ENCODE measurements at places on chromosomes 3 and 15.

- no peak for DNase-seq
Observed at GRCh38 chr3:117255736-117256135, 546.2 kb downstream of the TUSC7 start.

GRCh38 chr3:25430287-25430934, 2.3 kb downstream of the RARB start:
- no peak for DNase-seq

DNA sequence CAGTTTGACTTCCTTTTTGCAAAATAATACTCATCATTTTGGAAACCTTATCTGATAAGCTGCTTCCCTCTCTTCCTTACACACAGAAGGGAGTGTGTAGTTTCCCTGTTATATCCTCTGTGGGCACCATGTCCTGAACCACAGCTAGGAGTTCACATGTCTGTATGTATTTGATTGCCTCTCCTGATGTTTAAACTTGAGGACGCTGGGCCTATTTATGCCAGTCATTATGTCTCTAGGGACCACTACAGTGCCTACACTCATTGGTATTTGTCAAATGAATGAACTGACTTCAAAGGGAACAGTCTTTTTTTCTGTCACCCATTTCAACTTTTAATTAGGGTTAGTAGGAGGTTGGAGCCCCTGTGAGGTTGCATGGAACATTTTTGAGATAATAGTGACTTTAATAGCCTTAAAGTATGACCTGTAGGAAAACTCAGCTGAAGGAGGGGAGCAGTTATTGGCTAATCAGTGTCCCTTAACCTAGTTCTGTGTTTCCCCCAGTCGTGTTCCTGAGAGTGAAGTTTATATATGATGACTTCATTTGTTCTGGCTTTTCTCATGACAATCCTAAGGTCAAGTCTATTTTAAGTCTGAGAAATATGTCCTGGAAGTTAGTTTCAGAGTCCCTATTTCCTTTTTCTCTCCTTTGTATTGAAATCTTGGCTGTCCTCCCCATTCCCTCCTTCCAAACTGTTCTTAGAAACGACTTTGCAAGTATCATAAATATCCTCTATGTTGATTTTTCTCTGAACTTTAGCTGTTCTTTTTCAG, 28.9 kb downstream of the PDE8A start:
- no peak for DNase-seq

DNA sequence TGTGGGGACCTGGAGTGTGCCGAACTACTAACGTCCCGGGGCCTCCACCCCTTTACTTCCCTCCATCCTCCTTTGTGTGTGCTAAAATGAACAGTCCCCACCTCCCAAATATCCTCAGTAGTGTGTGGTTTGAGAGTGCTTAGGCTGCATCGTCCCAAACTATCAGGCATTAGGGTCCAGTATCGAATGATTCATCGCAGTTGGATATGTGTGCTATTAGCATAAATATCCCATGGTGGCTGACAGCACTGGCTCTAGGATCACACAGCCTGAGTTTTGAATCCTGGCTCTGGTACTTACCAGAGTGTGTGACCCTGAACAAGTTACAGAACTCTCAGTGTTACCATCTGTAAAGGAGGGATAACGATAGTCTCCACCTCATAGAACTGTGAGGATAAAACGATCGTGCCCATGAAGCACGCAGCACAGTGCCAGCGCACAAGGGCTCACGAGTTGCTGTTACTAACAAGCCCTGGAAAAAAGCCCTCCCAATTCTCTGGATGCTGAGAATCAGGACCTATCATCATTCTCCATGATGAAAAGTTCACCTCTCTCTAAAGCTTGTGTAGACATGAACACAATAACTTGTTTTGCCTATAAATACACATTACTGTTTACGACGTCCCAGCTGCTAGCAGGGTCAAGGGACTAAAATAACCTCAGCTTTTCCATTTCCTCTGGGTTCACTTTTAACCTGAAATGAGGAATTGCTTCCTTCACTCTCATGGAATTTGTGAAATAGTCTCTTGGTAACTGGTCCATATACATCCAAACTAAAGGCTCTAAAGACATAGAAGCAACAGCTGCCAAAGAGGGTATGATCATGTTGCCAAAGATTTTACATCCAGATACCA, 51.0 kb downstream of the VGLL4 start:
- no peak for DNase-seq

DNA sequence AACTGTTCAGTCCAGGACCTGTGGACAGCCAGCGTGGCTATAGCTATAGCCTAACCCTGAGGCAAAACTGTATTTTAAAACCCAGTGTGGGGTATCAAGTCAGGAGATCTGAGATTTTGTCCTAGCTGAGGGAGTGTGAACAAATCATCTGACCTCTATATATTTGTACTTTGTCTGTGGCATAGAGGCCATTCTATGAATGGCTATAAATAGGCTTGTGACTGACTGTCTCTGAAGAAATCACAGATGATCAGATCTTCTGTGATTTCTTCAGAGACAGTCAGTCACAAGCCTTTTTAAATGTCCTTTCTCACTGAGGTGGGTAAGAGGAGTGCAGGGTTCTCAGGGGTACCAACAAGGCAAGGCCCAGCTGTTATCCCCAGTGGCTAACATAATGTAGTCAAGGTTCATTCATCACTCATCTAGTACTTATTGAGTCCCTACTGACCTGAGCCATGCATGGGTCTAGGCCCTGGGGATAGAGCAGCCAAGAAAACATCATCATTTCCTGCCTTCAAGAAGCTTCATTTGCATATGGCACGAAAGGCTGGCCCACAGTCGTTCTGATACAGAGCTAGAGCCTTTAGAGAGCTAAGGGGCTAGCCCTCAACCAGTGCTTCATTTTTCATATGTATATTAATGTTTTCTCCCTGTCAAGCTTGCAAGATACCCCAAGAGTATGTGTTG, 53.3 kb downstream of the TIPARP start:
- no peak for DNase-seq

- DNase-seq = no peak
Observed at GRCh38 chr3:100149130-100149529, 34.8 kb upstream of the FILIP1L start.

DNA sequence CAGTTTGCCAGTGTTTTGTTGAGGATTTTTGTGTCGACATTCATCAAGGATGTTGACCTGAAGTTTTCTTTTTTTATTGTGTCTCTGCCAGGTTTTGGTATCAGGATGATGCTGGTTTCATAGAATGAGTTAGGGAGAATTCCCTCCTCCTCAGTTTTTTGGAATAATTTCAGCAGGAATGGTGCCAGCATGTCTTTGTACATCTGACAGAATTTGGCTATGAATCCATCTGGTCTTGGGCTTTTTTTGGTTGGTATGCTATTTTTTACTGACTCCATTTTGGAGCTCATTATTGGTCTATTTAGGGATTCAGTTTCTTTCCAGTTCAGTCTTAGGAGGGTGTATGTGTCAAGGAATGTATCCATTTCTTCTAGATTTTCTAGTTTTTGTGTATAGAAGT, 320.0 kb upstream of the PPP2R3A start:
- no peak for DNase-seq

GRCh38 chr3:113437411-113437810, 3.9 kb downstream of the CFAP44 start:
- no peak for DNase-seq

DNA sequence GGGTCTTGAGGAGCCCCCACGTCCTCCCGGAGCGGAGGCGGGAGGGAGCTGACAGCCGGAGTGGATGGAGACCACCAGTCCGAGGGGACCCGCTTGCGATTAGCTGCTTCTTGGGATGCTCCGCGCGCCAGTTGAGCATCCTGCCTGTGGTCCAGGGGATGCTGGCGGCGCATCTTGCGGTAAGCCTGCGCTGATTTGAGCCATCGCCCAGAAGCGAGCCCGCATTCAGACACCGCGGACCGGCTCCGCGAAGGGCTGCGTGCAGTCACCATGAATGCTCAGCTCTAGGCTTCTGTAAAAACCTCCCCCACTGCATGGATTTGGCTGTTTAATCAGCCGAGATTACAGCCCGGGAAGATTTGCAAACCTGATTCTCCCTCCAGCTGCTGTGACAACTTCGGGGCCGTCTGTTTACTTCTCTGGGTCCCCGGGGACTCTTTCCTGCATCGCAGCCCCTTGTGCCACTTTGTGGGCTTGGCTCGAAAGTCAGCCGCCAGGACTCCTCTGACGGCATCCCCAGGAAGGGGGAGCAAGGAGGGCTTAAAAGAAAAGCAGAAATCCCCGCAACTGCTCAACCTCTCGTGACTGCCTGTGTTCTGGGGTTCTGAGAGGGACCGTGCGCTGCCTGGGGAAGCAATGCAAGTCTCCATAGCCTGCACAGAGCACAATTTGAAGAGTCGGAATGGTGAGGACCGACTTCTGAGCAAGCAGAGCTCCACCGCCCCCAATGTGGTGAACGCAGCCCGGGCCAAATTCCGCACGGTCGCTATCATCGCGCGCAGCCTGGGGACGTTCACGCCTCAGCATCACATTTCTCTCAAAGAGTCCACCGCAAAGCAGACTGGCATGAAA, 171.1 kb downstream of the KCNAB1 start:
- no peak for DNase-seq

DNA sequence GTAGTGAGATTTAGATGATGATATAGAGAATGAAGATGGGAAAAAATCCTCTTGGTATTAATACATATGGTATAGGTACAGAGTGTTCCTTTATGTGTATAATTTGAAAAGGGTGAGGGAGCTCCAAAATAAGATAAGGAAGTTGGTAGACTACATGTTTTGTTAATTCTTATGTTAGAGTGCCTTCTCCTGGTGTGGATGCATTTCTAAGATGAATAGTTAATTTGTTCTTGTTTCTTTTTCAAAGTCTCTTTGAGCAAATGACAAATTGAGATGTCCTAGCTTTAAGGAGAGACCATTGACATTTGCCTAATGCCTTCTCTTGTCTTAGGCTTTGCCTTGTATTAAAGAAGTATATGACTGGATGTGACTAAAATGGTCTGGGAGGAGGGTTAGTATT, 34.1 kb downstream of the AKAP13 start:
- no peak for DNase-seq

DNA sequence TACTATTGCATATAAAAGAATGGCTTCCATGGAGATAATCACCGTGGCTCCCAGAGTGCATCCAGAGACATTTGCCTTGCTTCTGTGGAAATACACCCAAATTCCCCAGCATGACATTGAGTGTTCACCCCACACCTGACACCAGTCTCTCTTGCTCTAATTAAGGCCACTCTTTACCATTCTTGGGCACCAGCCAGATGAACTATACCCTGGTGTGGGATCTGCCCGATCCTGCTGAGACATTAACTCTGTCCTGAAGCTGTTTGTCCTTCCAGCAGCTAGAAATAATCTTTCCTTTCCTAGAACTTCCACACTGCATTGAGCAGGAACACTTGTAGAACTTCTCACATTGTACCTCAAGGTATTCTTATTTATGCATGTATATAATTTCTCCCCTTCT, 105.2 kb downstream of the LPP start:
- DNase-seq = no peak

DNA sequence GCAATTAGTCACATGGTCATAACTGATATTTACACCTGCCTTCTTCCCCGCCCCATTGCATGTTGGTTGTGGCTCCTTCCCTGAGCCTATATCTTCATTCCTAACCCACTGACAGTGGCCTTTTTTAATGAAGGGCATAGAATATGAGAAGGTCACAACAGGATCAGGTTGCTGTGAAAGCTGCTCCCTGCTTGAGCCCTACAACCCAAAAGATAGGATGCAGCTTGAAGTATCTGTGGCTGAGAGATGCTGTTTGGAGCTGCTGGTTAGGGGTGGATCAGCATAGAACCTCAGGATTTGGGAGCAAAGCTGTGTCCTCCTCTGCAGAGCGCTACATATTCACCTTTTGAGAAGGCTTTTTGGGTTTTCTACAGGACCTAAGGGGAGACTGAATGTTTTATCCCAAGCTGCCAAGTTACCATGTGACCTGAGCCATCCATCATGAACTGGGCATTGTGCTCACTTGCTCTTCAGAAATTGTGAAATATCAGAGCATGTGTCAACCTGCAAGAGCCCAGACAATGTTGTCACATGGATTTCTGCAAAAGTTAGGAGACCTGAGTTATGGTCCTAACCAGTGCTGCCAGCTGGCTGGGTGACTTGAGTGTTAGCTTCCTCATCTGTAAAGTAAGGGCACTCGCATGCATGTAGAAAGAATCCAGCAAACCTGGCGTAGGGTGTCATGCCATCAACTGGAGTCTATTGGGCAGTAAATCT, 49.8 kb upstream of the ARL8B start:
- no peak for DNase-seq

DNA sequence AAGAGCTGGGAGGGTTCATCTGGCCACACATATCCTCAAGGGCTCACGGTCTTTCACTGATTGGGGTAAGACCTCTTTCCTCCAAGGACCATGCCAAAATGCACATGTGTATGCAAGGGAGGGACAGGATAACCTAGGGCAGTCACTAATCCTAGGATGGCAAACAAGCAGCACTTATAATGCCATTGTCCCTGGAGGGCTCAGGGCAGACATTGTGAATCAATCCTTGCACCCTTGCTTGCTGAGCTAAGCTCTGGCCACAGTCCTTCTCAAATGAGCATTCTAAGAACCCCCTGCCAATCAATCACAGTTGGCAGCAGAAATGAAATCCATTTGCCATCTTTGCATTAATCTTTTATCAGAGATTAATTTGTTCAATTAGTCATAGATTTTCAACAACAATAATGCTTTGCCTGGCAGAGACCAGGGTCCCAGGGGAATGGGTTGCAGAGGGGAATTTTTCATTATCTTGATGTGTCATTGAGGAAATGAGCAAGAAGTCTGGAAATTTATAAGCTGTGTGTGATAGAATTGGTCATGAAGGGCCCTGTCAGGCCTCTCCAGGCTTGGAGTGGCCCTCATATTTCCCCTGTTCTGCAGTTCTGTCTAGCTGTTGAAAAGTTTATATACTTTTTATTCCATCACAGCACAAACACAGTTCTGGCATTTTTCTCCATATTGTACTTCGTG, 57.2 kb upstream of the KY start:
- DNase-seq = no peak

- no peak for DNase-seq
Observed at GRCh38 chr3:39104961-39105686, 2.3 kb downstream of the GORASP1 start.

DNA sequence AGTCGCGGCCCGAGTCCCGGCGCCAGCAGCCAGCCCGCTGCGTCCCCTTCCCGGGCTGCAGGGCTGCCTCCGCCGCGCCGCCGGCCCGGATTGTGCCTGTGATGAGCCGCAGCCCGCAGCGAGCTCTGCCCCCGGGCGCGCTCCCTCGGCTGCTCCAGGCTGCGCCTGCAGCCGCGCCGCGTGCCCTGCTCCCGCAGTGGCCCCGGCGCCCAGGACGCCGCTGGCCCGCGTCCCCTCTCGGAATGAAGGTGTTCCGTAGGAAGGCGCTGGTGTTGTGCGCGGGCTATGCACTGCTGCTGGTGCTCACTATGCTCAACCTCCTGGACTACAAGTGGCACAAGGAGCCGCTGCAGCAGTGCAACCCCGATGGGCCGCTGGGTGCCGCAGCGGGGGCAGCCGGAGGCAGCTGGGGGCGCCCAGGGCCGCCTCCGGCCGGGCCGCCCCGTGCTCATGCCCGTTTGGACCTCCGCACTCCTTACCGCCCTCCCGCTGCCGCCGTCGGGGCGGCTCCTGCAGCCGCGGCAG, 1.2 kb downstream of the CHST2 start:
- DNase-seq = no peak

GRCh38 chr15:35545316-35545823, 595 bp downstream of the DPH6 start:
- no peak for DNase-seq

- DNase-seq = no peak
Observed at GRCh38 chr3:12194209-12194608, 35.5 kb upstream of the TIMP4 start.

- no peak for DNase-seq
Observed at GRCh38 chr3:142433110-142433509, 14.7 kb downstream of the XRN1 start.

- DNase-seq = no peak
Observed at GRCh38 chr3:147945968-147946519, 536.9 kb downstream of the ZIC1 start.

Measured in stimulated activated CD4-positive, alpha-beta T cell treated with anti-CD3 and anti-CD28 coated beads, Interleukin-1b, Interleukin-23, amount 100 ng/mL, for 1 hour (primary cell).